SIG-M5 (cell line): ENCODE measurements at places on chromosomes 5 and 9.

DNA sequence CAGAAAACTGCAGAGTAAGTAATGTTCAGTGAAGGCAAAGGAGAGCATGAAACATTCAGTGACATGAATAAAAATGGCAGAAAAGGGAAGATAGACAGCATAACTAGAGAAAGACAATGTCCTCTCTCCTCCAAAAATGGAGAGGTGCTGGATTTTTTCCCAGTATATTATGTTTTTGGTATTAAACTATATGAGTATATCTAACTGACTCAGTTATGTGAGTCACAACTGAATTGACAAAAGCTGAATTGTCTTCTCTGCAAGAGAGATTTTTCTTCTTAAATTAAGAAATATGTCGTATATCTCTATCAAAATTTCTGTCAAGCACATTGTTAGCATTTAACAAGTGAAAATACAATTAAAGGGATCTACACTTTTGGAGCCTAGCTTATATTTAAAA is 375.1 kb downstream of the CHSY3 start:
- no peak for DNase-seq

DNA sequence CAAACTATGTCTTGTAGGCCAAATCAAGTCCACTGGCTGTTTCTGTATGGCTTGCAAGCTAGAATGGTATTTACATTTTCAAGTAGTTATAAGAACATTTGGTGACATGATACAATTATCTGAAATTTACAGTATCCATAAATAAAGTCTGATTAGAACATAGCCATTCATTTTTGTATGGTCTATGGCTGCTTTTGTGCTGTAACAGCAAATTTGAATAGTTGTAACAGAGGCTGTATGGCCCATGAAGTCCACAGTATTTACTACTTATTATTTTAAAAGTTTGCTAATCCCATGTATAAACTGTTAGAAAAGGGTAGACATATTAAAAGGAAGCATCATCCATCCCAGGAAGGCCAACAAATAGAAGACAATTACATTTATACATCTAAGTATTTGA is 17.7 kb downstream of the DHX29 start:
- DNase-seq, result no peak

DNA sequence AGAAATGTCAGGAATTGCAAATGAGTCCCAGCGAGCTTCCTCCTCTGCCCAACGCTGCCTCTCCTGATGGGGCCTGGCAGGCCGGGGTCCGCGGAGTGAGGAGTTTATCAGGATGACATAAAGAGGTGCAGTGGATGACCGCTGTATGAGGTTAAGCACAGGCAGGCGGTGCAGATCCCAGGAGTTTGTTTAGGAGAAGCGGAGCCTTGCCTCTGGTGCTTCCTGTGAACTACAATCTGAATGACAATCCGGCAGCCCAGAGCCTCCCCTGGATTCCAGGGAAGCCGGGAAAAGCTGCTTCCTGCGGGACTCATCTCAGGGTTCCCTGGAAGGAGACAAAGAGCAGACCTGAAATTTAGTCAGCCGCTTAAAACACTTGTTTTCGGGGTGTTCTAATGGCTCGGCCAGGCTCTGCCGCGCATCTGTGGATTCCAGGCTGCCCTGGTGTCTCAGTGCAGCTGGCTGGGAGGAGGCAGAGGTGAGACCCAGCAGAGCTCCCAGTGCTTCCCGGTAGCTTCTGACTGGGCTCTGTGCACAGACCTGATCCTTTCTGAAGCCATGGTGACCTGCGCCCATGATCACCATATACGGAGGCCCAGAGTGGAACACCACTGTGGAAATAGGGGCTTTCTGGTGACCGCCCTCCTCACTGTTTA is 69.8 kb upstream of the IRX4 start:
- no peak for DNase-seq

- no peak for DNase-seq
These were observed 46.2 kb upstream of the FBXW11 start for GRCh38 chr5:172052450-172053236.
